Activated naive CD4-positive, alpha-beta T cell treated with anti-CD3 and anti-CD28 coated beads, Interleukin-2, amount 10 ng/mL, durations not matched to agents 7 days and 5 days (primary cell): ENCODE measurements at places on chromosomes 3 and 15.

DNA sequence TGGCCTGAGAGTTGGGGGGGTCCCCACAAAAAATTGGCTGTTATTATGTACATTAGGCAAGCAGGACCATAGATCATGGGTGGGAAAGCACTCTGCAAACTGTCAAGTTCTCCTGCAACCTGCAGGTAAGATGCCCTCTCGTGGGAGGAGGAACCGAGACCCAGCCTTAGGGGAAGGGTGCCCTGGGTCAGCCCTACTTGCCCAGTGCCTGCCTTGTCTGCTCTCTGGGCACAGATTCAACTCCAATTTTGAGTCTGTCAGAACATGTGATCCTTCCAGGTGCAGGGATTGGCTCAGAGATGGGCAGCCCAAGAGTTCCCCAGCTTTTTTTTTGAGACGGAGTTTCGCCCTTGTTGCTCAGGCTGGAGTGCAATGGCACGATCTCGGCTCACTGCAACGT lies 99.2 kb downstream of the PLXNA1 start:
- no peak for DNase-seq

GRCh38 chr3:66019896-66020295 lies 18.8 kb downstream of the MAGI1 start:
- no peak for DNase-seq

- DNase-seq: no peak
Measured at GRCh38 chr3:13281507-13282357, 138.4 kb downstream of the NUP210 start.

- no peak for DNase-seq
Measured at GRCh38 chr3:128178782-128179483, 25.7 kb downstream of the EEFSEC start.

GRCh38 chr3:32257641-32258438 lies 19.4 kb downstream of the CMTM8 start:
- no peak for DNase-seq

DNA sequence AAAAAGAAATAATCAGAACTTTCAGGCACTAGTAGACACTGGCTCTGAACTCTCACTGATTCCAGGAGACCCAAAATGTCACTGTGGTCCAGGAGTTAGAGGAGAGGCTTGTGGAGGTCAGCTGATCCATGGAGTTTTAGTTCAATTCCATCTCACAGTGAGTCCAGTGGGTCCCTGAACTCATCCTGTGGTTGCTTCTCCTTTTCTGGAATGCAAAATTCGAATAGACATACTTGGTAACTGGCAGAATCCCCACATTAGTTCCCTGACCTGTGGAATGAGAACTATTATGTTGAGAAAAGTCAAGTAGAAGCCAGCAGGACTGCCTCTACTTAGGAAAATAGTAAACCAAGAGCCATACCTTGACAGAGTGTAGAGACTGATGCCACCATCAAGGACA lies 87.3 kb upstream of the OXTR start:
- no peak for DNase-seq

DNA sequence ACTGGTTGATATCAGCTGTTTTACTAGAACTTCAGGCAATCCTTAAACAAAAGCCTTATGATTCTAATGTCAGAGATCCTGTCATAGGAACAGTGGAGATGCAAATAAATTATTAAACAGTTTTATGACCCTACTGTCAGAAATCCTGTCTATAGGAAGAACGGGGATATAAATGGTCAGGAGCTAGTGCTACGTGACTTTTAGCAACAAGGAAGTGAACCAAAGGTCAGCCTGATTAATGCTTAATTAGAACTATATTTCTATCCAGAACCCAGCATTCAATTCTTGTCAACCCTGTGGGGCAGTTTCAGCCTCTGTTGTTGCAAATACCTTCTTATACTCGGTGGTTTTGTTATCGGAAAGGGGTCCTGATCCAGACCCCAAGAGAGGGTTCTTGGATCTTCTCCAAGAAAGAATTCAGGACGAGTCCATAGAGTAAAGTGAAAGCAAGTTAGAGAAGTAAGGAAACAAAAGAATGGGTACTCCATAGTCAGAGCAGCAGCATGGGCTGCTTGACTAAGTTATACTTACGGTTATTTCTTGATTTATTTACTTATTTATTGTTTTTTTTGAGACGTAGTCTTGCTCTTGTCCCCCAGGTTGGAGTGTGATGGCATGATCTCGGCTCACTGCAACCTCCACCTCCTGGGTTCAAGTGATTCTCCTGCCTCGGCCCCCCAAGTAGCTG lies 59.9 kb upstream of the RNU6-1 start:
- no peak for DNase-seq

DNA sequence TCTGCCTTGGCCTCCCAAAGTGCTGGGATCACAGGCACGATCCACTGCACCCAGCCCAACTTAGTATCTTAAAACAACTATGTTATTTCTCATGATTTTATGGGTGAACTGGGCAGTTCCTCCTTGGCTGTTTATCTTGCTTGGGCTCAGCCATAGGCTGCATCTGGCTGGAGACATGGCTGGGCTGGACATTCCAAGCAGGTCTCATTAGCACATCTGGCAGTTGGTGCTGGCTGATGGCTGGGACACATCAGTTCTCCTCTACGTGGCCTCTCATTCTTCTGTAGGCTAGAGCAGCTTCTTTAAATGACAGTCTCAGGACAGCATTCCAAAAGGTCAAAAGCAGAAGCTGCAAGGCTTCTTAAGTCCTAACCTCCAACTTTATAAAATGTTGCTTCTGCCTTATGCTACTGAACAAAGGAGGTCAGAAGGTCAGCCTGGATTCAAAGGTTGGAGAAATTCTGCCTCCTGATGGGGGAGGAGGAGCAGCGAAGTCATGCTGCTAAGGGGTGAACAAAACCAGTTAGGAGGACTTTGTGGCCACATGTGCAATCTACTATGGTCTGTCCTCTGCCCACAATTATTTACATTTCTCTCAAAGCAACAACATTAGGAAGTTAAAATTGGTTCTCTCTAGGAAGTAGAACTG lies 144.0 kb downstream of the AQP9 start:
- DNase-seq: no peak

DNA sequence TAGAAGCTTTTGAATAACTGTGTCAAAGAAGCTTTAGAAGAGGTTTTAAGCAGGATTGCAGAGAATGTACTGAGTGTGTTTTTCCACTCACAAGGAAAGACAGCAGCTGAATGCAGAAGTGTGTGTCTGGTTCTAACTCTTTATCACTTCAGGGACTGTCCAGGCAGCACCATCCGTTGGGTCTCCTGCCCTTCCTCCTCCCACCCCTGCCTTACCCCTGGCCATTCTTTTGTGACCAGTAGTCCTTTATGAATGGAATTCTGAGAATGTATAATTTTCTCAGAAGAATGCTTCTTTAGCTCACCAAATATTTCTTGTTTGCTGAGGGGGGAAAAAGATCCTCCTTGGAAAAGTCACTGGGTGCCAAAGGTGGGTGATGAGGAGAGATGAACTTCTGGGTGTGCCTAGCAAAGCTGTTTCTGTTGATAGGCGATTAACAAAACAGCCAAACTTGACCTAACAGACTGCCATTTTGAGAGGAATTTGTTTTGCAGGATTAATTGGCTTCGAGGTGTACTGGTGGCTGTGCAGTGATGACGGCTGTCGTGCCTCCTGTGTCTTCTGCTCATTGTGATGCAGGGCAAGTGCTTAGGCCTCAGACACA lies 70.9 kb downstream of the IGF1R start:
- DNase-seq: no peak

DNA sequence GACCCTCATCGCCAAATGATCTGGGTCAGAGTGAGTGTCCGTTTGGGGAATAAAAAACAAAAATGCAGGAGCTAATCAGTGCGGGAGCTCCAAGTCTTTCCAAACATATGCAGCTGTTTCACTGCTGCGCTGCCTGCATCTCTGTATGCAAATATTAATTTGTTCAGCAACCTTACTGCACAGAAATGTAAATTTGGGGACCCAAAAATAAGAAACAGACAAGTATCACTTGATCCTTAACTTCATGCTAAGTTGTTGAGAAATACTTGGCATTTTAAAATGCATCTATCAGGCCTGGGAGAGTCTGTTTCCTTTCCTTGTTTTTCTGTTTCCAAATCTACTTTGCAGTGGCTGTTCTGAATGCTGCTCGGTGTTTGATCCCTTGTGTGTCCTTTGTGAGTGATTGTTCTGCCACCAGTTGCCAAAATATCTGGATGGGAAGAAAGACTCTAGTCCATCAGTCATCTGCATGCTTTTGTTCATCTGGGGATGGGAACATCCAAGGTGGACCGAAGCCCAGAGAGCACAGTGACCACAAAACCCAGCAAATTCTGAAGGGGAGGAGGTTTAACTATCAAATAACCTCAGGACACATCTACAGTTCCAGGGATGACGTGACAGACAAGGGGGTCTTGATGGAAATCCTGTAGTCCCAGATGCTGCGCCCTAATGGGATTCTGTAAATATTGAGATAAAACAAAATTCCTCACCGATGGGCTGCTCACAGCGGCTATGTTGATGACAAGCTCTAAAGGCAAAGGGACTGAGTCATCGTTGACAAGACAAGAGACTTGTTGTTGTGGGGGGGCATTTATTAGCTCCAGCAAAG lies 199.5 kb upstream of the WNT5A start:
- no peak for DNase-seq

- DNase-seq: no peak
Measured at GRCh38 chr15:87653646-87654045, 602.9 kb downstream of the NTRK3 start.

DNA sequence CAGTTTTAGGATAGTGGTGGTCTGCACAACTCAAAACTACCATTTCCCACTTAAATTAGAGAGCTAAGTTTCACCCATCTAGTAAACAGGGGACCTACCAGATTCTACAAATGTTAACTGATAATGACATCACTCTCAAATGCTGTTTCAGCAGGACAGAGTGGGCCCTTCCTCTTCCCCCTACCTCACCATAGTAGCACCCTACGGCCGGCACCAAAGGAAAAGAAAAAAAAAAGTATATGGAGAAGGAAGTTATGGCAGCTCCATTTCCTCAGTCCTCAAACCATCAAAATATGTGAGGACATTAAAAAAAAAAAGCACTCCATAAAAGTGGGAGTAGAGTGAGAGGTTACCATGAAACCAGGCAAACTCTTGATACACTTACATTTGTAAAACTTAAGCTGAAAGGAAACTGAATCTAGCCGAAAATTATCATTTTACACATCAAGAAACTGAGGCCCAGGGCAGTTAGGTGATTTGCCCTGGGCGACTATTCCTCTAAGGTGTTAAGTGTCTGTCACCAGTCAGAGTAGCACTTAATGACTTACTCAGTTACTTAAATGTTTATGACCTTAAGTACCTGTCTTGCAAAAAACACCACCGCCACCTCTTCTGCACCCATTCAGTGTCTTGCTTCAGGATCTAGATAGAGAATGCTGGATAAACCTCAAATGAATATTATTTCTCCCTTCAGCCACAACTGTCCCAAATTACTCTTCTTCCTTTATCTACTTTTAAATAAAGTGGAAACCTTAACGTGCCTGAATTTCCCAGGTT lies 2.7 kb downstream of the MSL2 start:
- no peak for DNase-seq

DNA sequence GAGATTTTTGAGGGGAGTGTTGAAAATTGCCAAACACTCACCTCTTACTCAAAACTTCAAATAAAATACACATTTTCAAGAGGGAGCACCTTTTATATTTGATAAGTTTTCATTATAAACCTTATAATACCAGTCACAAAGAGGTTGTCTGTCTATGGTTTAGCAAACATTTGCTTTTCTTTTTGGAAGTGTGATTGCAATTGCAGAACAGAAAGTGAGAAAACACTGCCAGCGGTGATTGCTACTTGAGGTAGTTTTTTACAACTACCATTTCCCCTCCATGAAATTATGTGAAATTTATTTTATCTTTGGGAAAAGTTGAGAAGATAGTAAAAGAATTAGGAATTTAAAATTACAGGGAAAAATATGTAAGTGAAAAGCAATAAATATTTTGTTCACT lies 20.1 kb downstream of the DIPK2A start:
- DNase-seq: no peak

- DNase-seq: peak; percentile 36
Measured at GRCh38 chr3:184525337-184526087, 36.1 kb upstream of the EPHB3 start.

- DNase-seq: no peak
Measured at GRCh38 chr3:125232401-125232800, 19.9 kb upstream of the SLC12A8 start.

DNA sequence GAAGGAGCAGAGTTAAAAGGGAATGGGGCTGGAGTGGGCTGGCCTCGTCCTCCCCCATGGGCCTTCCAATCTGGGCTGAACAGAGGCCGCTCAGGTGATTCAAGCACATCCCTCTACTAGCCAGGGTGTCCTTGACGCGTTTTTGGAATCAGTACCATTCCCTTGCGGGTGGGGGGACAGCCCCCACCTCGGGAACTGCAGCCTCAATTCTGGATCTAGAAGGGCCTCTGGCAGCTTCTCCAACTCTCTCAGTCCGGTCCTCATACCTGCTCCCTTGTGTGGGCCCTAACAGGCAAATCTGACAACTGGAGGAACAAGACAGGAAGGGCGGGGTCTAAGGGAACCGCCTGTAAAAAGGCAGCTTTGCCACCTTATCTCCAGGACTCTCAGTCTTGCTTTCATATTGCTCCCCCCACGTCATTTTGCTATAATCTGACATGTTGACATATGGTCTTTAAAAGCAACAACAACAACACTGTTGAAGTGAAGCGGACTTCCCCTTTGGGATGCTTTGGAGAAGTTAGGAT lies 802 bp upstream of the CHRNB4 start:
- no peak for DNase-seq

- no peak for DNase-seq
Measured at GRCh38 chr3:23640471-23641146, 165.1 kb upstream of the UBE2E1 start.

DNA sequence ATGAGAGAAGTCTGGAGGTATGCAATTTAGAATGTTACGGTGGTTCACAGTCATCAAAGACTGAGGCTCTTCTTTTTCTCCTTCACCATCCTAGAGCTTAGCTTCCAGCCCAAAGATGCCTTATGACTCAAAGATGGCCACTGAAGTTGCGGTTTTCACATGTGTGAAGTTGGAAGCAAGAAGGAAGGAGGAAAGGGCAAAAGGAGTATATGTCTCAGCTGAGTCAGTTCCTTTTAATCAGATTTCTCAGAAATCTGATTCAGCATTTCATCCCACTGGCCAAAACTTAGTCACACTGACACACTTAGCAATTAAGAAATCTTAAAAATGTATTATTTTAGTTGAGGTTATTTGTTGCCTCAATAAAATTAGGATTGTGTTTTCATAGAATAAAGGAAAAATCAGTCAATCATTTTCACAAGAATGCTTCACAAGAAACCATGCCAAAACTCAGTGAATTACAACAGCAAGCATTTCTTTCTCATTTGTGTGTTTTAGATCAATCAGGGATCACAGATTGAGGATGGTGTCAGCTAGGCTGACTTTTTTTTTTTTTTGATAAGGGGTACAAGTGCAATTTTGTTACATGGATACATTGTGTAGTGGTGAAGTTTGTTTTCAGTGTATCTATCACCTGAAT lies 211.1 kb upstream of the GADL1 start:
- no peak for DNase-seq

- no peak for DNase-seq
Measured at GRCh38 chr3:6878731-6879130, 17.8 kb downstream of the GRM7 start.

- DNase-seq: no peak
Measured at GRCh38 chr3:73433687-73434086, 191.1 kb downstream of the PDZRN3 start.

GRCh38 chr3:149245738-149246451 lies 24.3 kb upstream of the CP start:
- DNase-seq: no peak
